Kidney (tissue), 22 donors: ENCODE measurements at places on chromosomes 5 and 9.

- H3K27me3 ChIP-seq = peaks cover 88% of the 10 kb centered on the region
- no peak for DNase-seq
- H3K4me3 ChIP-seq = no peak overlapping the region
- no peak overlapping the region for H3K27ac ChIP-seq
These were observed 1.8 kb downstream of the OTP start for GRCh38 chr5:77636641-77637169.

DNA sequence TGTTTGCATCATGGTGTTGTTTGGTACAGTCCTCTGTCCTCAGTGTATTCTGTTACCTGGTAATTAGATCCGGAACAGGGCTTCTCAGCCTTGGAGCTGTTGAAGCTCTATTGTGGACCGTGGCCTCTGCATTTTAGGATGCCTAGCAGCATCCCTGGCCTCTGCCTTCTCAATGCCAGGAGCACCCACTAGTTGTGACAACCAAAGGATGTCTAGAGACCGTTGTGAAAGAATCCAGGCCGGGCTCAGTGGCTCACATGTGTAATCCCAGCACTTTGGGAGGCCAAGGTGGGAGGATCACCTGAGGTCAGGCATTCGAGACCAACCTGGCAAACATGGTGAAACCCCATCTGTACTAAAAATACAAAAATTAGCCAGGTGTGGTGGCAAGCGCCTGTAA lies 159.6 kb downstream of the CACNA1B start:
- no peaks in the 10 kb centered on the region for H3K4me1 ChIP-seq
- no peaks in the 10 kb centered on the region for H3K36me3 ChIP-seq
- DNase-seq = peak; percentile 11
- H3K27me3 ChIP-seq = no peaks in the 10 kb centered on the region
- H3K27ac ChIP-seq = no peak overlapping the region

- no peaks in the 10 kb centered on the region for H3K4me1 ChIP-seq
- DNase-seq = peak; percentile 15
- no peaks in the 10 kb centered on the region for H3K27me3 ChIP-seq
- H3K27ac ChIP-seq = no peak overlapping the region
- H3K36me3 ChIP-seq = no peaks in the 10 kb centered on the region
- no peak overlapping the region for H3K4me3 ChIP-seq
These were observed 98.0 kb downstream of the GABBR2 start for GRCh38 chr9:98610711-98611110.

- peaks cover 2% of the 10 kb centered on the region for H3K27me3 ChIP-seq
- peak; percentile 51 for DNase-seq
- no peak overlapping the region for H3K27ac ChIP-seq
- H3K36me3 ChIP-seq = no peaks in the 10 kb centered on the region
These were observed 651 bp downstream of the HRH2 start for GRCh38 chr5:175658299-175659145.

GRCh38 chr9:72925126-72925789 lies 27.6 kb downstream of the ALDH1A1 start:
- H3K27me3 ChIP-seq = no peaks in the 10 kb centered on the region
- no peaks in the 10 kb centered on the region for H3K4me1 ChIP-seq
- no peak overlapping the region for H3K4me3 ChIP-seq
- DNase-seq = no peak
- no peak overlapping the region for H3K27ac ChIP-seq
